ENCODE measurements at places on chromosomes 5 and 9.

DNA sequence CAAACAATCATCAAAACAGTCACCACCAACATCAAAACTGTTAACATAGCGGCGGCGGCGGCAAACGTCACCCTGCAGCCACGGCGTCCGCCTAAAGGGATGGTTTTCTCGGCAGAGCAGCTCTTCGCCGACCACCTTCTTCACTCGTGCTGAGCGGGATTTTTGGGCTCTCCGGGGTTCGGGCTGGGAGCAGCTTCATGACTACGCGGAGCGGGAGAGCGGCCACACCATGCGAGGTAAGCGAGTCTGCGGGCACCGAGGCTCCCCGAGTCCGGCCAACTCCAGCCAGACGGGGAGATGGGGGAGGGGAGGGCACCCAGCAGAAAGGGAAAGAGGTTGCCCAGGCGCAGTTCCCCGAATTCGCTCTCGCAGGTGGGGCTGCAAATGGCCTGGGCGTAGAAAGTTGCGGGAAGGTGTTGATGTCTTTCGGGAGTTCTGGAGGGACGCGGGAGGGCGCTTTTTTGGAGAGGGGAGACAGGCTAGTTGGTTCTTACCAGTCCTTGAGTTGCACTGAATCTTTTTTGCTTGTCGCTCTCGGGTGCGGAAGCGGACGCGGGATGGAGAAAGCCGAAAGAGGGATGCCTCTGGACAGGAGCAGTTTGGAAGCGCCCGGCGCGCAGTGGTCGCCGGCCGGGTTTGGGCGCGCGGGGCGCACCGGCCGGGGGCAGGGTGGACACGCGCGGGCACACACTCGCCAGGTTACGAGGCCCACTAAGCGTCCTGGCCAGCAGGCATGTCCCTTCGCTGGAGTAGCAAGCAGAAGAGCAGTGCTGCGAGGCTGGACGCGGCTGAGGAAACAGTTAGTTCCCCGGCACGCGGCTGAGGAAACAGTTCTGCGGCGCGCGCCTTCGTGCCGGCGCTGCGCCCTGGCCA is 849 bp downstream of the RORB start:
- no peak for DNase-seq

DNA sequence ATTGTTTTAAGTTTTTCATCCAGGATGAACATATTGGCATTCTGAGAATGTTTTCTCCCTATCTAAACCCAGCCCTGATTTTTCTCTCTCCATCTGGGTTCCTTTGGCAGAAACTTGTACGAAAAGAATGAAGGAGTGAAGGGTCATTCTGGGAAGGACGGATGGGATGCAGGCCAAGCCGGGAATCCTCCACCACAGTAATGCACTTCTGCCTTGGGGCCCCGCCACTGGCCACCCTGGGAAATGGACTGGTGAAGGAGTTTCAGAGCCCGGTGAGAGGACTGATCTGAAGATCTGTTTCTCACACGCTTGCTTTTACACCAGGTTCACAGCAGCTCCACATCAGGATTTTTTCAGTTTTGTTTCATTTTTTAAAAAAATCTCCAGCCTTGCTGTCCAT is 554.8 kb downstream of the BNC2 start:
- DNase-seq, result no peak

- DNase-seq, result no peak
These were observed 213.4 kb upstream of the ADAMTSL1 start for GRCh38 chr9:18260521-18260920.

DNA sequence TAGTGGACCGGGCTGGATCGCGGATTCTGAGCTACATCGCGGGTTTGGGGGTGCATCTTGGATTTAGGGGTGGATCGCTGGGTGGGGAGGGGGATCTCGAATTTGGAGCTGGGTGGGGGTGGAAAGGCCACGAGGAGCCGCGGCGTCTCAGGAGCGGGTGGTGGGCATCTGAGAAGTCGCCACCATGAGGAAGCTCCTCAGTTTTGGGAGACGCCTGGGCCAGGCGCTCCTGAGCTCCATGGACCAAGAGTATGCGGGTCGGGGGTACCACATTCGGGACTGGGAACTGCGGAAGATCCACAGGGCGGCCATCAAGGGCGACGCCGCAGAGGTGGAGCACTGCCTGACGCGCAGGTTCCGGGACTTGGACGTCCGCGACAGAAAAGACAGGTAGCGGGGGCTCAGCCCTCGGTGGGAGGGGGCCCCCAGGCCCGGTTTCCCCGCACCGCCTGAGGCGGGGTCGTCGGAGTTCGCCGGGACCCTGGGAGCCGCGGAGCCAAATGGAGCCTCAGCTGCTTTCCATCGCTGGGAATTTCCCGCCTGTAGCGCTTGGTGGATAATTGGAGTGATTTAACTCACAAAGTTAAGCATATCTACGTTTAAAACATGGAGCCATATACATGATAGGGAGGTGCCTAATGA is 376 bp downstream of the ANKRD18B start:
- DNase-seq, result no peak

DNA sequence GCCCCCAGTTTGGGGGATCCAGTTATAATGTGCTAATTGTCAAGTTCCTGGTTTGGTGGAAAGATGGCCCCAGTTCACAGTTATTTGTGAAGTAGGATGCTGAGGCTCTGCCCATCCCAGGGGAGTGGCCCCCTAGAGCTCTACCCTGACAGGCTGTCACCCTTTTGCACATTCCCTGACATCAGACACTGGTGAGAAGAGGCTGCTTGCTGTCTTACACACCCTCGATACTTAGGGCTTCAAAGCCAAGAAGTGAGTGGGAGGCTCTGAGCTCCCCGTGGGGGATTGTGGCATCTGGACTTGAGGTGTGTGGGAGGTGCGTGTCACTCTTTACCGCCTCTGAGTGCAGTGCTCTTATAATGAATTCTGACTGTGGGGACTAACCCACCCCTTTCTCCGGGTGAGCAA is 168.5 kb downstream of the DOCK2 start:
- DNase-seq, result no peak

GRCh38 chr5:59584858-59585846 is 308.4 kb downstream of the PDE4D start:
- no peak for DNase-seq

DNA sequence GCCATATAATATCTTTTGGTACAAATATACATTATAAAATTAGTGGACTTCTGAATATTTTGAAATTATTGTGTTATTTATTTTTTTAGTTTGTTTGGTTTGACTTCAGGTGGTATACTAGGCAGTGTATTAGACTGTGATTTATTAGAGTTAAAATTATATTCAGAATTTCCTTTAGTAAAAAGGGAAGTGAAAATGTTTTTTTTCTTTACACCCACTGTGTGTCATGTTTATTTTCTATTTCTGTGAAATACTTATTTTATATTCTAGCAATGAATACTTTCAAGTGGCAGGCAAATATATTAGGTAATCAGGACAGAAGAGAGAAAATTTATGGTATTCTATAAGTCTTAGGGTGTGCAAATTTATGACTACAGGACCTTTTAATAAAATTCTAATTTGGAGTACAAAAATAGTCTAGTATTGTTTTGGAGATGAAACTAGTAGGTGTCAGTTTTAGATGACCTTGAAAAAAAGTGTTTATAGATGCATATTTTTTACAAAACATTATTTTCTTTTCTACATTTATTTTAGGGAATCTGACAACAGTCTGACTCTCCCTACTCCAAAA is 8.8 kb downstream of the CSNK1G3 start:
- no peak for DNase-seq

DNA sequence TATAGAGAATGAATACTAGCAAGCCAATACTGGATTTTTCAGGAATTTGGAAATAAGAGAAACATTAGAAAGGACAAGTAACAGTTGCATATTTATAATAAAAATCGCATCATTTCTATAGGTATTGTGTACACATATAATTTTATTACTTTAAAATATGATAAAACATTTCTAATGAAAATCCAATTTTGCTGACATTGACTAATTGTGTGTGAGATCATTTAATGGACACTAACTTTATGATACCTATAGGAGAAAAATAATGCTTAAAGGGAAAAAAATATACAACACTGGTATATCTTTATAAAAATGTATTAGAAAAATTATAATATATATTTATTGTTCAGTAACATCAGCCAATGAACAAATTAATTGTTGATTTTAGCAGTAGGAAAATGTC is 557.3 kb downstream of the CDH12 start:
- DNase-seq, result no peak

GRCh38 chr5:171895081-171895480 is 109.5 kb downstream of the SMIM23 start:
- DNase-seq, result no peak

DNA sequence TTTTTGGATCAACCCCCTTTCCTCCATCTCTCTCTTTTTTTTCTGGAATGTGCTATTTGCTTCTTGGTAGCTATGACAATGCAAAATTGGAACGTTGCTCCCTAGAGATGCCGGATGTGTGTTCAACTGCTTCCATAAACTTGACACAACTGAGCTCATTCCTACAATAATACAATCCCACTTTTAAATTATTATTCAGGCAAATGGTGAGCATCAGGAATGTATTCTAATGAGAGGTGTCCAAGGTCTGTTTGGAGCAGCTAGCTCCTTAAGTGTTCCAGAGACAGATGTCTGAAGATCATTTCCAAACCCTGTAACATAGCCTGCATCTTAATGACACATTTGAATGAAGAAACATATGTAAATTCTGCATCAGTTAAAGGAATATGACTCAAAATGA is 518.4 kb downstream of the TAF11L14 start:
- DNase-seq, result no peak

GRCh38 chr9:97551308-97551707 is 49.8 kb downstream of the TMOD1 start:
- DNase-seq, result no peak

DNA sequence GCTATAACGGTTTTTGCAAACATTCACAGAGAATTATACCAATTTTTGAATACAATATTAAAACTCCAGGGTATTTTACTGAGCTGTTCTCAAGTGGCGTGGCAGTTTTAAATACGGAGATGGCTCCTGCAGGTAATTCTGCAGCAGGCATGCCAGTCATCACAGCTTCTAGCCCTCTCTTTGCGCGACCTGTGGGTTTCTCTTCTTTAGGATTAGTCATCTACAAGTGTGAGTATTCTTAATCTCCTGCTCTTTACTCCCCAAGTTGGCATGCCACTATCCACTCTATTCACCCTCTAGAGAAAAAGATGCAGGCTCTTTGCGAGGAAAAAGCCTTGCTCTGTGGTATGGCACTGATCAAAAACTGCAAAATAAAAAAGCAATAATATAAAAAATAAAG is 43.9 kb downstream of the ANKRD31 start:
- DNase-seq, result no peak

DNA sequence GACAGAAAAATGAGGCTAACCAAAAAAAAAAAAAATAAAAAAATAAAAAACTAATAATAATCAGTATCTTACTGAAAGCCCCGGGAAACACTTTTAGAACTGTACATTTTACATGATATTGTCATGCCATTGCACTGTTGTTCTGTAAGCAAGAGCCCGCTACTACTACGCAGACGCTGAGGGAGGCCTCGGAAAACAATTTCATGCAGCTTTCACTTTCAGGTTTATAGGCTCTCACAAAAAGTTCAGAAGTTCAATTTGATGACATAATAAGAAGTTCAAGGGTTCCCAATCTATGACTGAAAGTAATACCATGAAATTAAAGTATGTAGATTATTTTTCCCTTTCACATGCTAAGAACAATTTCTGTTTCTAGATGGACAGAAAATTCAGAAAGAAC is 318.3 kb upstream of the ITGA1 start:
- no peak for DNase-seq

DNA sequence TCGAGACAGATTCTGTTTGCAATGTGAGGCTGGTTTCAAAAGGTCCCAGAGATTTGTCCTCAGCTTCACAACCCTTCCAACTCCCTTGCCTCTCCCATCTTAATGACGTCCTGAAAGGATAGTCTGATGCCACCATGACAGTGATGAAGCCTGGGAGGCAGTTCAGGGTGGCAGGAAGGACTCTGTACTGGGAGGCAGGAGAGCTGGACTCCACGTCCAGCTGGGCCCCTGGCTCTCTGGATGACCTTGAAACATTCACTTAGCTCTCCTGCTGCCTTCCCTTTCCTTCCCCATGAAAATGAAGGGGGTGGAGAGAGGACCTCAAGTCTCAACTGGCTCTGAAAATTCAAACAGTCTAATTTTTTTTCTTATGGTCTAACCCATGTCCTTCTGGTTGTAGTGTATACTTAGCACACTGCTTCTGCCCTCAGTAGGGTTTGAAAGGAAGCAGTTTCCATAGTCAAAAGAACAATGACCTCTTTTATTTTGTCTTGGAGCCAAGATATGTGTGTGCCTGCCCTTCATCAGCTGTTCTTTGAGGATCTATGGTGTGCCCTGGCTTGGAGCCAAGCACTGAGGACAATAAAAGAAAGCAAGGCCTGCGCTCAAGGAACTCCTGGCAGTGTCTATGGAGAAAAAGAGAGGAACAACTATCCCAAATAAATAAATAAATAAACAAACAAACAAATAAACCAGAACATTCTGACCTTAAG is 188.3 kb downstream of the GRIA1 start:
- no peak for DNase-seq

DNA sequence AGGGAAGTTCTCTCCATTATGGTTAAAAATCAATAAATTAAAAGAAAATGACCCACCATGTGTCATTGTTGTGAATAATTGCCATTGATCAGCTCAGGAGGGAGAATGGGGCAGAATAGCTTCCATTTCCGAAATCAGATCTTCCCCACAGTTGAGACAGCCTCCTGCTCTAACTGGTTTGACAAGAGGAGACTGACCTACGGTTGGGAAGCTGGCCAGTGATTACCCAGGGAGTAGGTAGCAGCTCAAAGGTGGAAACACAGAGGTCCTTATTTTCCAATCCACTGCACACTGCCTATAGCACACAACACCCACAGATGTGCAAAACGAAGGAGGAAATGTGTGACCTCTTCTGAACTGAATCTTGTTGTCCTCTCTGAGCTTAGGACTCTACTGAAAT is 69.0 kb upstream of the DAPK1 start:
- DNase-seq, result no peak

GRCh38 chr9:29668732-29669131 is 2095.5 kb upstream of the C9orf72 start:
- DNase-seq, result no peak

DNA sequence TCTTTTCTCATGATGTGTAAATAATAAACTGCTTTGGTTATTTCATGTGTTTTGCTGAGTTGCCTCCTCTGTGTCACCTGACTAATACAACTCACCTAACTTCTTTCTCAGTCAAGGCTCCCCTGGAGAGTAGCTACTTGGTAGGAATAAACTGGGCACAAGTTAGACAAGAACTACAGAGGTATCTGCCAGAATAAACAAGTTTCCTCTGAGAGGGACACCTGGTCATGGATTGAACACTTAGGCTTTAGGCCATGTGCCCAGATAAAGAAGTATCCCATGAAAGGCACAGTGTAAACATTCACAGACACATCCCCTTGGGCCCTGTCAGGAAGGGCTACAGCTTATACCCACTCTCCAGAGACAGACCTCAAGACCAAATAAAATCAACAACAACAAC is 532.5 kb downstream of the KIF4B start:
- DNase-seq, result no peak

- DNase-seq, result no peak
These were observed 33.1 kb upstream of the ZNF462 start for GRCh38 chr9:106829666-106830408.

- DNase-seq, result no peak
These were observed 135.3 kb downstream of the FBXL7 start for GRCh38 chr5:15635289-15635616.

Data from left renal cortex interstitium (tissue), 4 donors.